Left forelimb (tissue), 1 donor: ENCODE measurements at places on chromosomes 2 and 18.

GRCh38 chr2:44098891-44099290 is 69.8 kb upstream of the PPM1B start:
- DNase-seq = no peak

- peak; percentile 67 for DNase-seq
Measured at GRCh38 chr2:95348609-95349567, 51.7 kb downstream of the KCNIP3 start.

- no peak for DNase-seq
Measured at GRCh38 chr18:5717256-5717655, 173.5 kb upstream of the EPB41L3 start.

DNA sequence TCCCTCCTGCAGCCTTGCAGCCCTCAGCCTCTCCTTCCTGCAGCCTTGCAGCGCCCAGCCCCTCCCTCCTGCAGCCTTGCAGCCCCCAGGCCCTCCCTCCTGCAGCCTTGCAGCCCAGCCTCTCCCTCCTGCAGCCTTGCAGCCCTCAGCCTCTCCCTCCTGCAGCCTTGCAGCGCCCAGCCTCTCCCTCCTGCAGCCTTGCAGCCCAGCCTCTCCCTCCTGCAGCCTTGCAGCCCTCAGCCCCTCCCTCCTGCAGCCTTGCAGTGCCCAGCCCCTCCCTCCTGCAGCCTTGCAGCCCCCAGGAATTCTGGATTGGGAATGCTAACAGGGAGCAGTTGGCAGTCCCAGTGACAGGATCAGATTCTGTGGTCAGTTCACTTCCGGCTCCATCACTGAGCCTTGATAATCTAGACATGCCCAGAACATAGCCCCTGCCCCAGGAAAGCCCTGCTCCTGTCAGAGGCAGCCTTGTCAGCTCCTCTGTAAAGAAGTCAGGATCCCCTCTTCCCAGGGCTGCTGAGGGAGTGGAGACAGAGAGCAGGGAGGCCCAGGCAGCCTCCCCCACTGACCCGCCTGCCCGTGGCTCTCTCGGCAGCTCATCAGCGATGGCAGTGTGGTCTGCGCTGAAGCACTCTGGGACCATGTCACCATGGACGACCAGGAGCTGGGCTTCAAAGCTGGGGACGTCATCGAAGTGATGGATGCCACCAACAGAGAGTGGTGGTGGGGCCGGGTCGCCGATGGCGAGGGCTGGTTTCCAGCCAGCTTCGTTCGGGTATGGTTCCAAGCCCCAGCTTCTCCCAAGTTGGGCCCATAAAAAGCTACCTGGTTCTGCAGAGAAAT is 54.8 kb downstream of the FAM168B start:
- DNase-seq = no peak

DNA sequence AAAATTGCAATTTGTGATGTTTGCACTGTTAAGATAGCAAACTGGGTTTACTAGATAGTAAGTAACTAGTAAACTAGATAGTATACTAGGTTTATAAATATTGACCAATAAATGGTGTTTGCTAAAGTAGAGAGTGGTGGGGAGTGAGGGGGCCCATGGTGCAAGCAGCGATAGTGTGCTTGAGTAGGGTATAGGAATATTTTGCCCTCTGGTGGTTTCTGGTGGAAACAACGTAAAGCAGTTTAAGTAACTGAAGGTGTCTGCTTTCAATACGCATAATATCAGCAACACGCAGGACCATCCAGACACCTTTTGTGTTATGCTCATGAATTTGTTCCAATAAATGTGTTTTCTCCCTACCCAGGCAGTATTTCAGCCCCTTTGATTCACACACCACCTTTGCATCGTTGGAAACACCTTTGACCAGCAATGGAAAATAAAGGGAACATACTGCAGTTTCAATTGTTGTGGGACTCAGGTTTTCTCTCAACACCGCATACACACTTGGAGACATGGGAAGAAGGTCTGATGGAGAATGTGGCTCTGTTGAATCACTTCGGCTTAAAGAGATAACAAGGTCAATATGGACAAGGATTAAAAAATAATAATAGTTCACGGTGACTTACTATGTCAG is 16.7 kb upstream of the STAT1 start:
- no peak for DNase-seq

GRCh38 chr2:170393861-170394498 is 216.0 kb downstream of the MYO3B start:
- no peak for DNase-seq

GRCh38 chr2:214774108-214774507 is 35.4 kb downstream of the BARD1 start:
- DNase-seq = no peak

DNA sequence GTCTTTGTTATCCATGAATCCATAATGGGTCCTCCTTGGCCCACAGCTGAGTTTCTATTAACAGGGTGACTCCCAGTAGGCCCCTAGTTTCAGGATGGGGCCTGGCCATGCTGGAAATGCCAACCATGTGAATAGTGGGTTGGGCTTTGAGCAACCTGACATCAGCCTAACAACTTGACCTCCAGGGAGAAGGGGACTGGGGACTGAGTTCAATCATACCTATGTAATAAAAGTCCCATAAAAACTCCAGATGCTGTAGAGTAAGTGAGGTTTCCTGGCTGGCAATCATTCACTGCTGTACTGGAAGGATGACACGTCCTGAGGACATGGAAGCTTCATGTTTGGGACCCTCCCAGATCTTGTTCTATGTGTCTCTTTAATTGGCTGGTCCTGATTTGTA is 7.9 kb downstream of the REV1 start:
- no peak for DNase-seq

GRCh38 chr2:183232161-183232865 is 108.1 kb downstream of the NUP35 start:
- no peak for DNase-seq

DNA sequence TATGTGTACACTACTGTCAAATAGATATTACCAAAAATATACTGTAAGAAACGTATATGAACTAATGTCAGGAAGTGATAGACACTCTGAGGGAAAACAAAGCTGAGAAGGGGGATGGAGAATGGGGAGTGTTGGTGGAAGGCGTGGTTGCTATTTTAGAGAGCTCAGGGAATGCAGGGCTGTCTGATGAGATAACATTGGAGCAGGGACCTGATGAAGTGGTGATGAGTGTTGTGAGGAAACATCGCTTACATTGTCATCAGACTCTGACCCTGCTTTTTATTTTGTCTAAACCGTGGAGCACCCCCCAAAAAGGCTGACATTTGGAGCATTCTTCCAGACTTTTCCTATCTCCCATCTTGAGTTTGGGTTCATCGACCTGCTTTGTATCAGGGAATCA is 194.7 kb downstream of the LTBP1 start:
- DNase-seq = no peak

DNA sequence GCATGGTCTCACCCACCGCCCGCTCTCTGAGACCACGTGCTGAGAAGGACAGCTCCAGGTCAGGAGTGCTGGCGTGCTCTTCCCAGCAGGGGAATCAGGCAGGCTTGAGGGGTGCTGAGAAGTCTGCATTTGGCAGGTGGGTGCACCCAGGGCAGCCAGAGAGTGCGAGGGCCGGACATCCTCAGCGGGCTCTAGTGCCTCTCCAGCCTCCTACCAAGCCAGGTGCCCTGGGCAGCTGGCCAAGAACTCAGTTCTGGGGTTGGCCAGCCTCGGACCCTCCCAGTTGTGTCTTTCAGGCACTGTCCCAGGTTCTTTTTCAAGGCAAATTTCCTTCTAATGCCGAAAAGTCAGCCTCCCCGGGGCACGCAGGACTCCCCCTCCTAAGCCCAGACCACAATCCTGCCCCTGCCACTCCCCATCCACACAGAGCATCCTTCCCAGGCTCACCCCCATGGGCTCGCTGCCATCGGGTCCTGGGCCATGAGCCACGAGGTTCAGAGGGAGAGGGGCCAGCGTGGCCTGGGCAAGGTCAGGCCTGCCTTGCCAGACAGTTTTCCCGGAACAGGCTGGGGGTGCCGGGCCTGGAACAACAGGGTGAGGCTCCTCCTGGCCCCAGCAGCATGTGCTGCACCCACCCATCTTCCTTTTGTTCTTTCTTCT is 52.2 kb upstream of the GPC1 start:
- DNase-seq = no peak

DNA sequence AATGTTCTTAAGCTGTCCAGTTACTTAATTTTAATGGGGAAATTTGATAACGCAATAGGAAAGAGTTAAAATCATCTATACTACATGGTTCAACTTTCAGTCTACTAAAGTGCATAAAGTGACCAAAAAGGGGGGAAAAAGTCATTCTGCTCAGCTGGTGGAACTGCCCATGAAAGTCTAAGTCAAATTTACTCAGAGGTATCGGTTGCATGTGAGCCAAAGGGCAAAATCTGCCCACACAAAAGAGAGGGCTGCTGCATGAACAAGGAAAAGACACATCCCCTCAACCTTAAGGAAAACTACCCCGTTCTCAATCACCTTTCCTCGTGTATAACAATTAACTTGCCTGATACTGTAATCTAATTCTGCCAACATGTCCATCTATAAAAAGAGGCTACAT is 126.1 kb downstream of the TCF4 start:
- no peak for DNase-seq

DNA sequence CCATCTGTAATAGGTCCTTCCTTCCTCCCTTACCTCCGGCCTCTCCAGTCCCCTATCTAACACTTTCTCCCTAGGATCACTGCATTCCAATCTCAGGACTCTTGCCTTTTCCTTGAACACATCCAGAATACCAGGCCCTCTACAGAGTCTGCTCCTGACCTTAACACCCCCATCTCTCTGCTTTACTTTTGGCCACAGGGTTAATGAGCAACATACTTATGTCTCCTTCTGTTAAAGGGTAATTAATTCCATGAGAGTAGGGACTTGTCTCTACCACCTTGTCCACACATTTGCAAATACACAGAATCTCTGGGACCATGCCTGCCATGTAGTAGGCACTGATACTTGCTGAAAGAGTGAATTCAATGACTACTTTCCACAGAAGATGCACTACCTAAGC is 94.9 kb downstream of the COBLL1 start:
- no peak for DNase-seq

GRCh38 chr2:170770606-170771420 is 635 bp downstream of the ERICH2 start:
- peak; percentile 81 for DNase-seq

DNA sequence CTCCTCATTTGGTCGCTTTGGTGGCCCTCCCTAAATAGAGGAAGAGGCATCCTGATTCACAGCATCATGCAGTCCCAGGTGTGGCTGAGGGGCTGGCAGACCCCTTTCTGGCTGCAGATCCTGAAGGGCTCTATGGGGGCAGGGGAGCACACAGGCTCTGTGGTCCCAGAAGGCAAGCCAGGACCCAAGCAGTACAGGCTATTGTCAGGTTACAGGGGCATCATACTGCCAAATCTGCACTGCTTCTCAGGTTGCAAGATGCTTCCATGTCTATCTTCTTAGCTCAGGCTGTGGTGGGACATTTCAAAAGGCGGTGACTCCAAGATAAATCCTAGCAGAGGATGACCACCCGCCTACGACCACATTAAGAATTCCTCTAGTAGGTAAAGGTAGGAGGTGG is 54.3 kb downstream of the TTC32 start:
- peak; percentile 42 for DNase-seq

DNA sequence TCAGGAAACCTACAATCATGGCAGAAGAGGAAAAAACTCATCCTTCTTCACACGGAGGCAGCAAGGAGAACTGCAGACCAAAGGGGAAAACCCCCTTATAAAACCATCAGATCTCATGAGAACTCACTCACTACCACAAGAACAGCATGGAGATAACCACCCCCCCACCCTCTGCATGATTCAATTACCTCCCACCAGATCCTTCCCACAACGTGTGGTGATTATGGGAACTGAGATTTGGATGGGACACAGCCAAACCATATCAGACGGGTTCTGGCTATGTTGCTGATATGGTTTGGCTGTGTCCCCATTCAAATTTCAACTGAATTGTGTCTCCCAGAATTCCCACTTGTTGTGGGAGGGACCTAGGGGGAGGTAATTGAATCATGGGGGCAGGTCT is 28.7 kb upstream of the CCDC150 start:
- no peak for DNase-seq

DNA sequence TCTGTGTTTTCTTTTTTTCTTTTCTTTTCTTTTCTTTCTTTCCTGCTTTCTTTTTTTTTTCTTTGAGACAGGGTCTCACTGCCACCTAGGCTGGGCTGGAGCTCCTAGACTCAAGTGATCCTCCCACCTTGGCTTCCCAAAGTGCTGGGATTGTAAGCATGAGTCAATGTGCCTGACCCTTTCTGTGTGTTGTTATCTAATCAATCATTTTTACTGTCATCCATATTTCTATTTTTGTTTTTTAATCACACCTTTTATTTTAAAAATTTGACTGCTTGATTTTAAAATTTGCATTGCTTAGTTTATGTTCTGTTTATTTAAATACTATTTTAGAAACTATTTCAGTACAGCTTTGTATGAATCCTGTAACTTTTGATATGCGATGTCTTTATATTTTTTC is 19.2 kb downstream of the LCLAT1 start:
- no peak for DNase-seq

DNA sequence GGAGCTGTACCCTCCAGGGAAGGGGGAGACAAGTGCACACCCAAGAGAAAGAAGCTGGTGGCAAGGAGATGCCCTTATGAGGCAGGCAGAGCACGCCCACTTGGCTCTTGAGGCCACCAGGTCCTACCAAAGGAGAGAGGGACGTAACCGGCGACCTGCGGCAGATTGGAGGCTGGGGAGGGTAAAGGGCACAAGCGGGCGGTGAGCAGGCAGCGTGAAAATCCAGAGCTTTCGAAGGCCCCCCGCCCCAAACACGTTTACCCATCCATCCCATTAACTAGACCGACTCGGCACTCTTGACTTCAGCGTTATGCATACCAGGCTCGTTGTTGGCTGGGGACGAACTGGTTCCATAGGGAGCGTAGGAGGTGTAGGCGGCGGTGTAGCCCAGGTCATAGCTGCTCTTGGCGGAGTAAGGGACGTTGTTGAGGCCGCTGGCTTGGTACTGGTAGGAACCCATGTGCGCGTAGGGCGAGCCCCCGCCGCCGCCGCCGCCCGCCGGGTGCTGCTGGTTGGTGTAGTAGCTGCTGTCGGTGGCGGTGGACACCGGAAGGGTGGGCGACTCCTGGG is 794 bp downstream of the DLX2 start:
- no peak for DNase-seq

GRCh38 chr18:5729983-5730699 is 165.2 kb downstream of the TMEM200C start:
- DNase-seq = no peak

DNA sequence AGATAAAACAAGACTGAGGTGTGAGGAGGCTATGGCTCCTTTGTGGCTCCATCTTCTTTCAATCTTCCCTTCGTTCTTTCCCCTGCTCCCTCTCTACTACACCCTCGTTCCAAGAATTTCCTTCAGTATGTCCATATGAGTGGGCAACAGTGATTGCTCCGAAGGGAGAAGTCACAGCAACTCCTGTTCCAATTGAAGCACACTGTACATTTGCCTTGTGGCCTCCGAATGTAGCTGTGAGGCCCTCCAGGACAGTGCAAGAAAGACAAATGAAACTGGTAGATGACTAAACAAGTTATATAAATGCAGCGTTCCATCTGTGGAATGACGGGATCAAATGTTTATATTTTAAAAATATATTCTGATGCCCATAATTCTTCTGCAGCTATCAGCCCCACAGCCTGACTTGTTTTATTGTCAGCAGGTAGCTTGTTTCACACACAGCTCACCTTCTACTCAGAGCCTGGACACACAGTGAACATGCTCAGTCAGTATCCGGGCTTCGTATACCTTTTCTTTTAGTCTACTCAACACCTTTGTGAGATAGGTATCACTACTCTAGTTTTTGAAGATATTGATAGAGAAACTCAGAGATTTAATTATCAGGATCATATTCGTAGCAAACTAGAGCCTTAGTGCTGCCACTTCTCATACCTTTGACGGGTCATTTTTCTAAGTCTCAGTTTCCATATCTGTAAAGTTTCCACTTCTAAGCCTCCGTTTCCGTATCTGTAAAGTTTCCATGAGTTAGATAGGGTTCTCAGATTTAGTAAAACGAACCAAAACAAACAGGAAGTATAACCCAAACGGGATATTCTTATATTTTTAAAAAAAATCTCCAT is 216.7 kb upstream of the STON1 start:
- DNase-seq = no peak
